Cerebellum (tissue), 4 donors: ENCODE measurements at places on chromosomes 12 and 14. TPM values are rescaled to one million over a fixed set of nuclear protein-coding genes. Genes with fewer than 3 reads are reported as not detected.

DNA sequence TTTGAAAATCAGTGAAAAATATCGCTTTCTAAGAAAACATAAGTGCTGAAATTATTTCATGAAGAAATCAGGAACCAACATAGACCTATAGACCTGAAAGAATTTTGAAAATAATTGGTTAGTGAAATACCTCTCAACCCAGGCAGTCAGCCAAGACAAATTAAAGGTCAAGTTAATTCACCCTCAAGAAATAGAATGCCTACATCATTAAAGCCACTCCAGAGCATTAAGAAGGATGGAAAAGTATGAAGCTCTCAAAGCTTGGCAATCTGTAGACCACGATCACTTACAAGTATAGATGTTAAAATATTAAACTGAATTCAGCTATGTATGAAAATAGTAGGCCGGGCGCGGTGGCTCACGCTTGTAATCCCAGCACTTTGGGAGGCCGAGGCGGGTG, 48.3 kb downstream of the SFSWAP start:
- no peak for DNase-seq

The ST8SIA1 gene
- total RNA-seq = 67.5 TPM

The FOXN4 gene
- 0.45 TPM for total RNA-seq

The TSPAN11 gene
- total RNA-seq = 17.3 TPM

- no peak for DNase-seq
These were observed 60.3 kb upstream of the NTF3 start for GRCh38 chr12:5371631-5372030.
